ENCODE measurements at places on chromosomes 6 and 20. TPM values are rescaled to one million over a fixed set of nuclear protein-coding genes. Genes with fewer than 3 reads are reported as not detected.

The AP5S1 gene
- total RNA-seq, result 17.8 TPM

The ARHGAP18 gene
- total RNA-seq, result 4.2 TPM

The CLIC5 gene
- total RNA-seq, result not detected

The DEFB132 gene
- not detected for total RNA-seq

The SRSF12 gene
- total RNA-seq, result 1.0 TPM

The NPBWR2 gene
- not detected for total RNA-seq

The HSD17B8 gene
- total RNA-seq, result 15.5 TPM

The SMLR1 gene
- total RNA-seq, result not detected

The AVP gene
- not detected for total RNA-seq

The TDP2 gene
- total RNA-seq, result 45.1 TPM

The CDH4 gene
- total RNA-seq, result 7.8 TPM

The THBD gene
- 35.3 TPM for total RNA-seq

The COL9A3 gene
- 0.87 TPM for total RNA-seq

The RIPOR3 gene
- 0.06 TPM for total RNA-seq

The GSTA2 gene
- not detected for total RNA-seq

The BMP7 gene
- total RNA-seq, result 0.35 TPM

The EFCAB8 gene
- not detected for total RNA-seq

The TNNC2 gene
- not detected for total RNA-seq

The HLA-DPB1 gene
- total RNA-seq, result not detected

The NCOA6 gene
- total RNA-seq, result 19.8 TPM

The MPC1 gene
- 4.3 TPM for total RNA-seq

The CCR6 gene
- total RNA-seq, result not detected

The TCP11 gene
- total RNA-seq, result not detected

The KHDC1 gene
- 3.5 TPM for total RNA-seq

The CLVS2 gene
- total RNA-seq, result not detected

The ZBTB2 gene
- 11.3 TPM for total RNA-seq

All from A549 treated with RU486 at 1 μM for 4 hours (cell line).